ENCODE measurements at places on chromosomes 4 and X.

- DNase-seq = no peak
Observed at GRCh38 chrX:148620023-148620422, 119.6 kb downstream of the AFF2 start.

DNA sequence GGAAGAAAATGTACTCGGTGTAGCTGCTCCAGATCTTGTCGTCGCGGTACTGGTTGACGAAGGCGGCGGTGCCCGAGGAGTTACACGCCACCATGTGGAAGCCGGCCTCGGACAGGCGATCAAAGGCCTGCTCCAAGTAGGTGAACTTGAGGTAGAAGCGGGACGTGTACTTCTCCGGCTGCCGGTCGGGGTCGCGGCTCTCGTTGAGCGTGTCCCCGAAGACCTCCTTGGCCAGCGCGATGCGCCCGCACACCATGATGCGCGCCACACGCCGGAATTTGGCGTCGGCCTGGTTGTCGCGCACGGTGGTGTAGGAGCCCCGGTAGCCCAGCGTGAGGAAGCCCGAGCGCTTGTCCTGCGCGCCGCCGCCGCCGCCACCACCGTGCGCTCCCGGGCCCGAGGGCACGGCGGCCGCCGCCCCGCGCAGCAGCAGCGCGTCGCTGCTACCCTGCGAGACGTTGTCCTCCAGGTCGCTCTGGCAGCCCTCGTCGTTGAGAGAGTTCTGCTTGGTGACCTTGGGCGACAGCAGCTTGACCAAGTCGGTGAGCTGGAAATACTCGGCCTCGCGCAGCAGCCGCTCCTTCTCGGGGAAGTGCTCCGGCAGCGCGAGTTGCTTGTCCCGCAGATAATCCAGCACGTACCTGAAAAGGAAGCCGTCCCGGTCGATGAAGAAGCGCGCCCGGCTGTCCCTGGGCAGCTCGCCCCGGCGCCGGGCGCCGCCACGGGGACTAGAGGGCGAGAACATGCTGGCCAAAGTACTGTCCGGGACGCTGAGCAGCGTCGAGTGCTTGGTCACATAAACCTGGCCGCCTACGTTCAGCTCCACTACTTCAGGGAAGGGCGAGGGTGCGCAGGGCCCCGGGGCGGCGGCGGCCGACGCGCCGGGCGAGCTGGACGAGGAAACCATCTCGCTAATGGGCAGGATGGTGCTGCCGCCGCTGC is 775 bp downstream of the KCTD8 start:
- DNase-seq = no peak

- DNase-seq = no peak
Observed at GRCh38 chrX:6002056-6002455, 226.6 kb downstream of the NLGN4X start.

DNA sequence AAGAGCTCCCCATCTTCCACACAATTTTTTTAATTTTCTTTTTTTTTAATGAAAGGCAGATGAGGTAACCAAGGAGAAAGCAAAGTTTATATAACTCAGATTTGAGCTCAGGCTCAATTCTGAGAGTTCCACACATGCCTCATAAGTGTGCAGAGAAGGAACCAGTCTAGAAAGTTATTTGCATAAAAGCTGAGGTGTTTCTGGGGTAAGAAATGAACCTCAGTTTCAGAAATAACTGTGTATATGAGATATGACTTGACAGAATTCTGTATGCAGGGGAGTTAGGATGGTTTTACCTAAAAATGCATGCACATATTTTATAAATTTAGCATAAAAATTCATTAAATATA is 51.3 kb downstream of the DTHD1 start:
- no peak for DNase-seq

GRCh38 chr4:17324386-17324830 is 187.5 kb downstream of the QDPR start:
- no peak for DNase-seq

DNA sequence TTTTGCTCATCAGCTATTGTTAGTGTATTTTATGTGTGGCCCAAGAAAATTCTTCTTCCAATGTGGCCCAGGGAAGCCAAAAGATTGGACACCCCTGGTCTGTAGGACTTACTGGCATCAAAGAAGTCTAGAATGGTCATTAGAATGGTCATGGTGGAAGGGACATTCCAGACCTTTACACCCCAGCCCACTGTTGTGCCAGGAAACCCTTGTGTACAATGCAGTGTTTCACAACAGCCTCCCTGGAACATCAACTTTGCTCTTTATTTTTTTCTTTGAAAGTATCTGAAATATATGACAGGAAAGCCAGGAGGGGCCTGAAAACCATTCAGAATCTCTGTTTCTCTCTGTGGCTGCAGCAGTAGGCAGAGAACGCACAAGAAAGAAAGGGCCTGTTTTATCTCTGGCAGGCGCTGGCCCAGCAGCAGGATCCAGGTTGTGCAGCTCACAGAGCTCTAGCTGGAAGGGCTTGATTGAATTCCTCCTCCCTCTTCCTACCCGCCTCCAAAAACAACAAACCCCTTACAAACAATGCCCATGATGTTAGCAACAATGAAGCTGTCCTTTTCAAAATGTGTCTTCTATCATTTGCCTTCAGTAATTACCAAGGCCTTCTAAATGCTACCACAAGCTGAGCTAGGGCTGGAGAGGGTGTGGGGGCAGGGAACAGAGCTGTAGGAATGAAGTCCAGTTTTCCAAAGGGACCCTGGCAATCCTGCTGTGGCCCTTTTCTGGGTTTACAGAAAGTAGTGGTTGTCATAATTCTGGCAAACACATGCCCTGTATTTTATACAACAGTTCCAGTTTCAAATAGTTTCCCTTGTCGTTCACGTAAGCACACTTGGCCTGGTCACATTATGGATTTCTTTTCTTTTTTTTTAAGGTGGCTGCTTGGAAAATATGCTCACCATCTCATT is 32.3 kb upstream of the TFDP3 start:
- DNase-seq = no peak

GRCh38 chr4:29717287-29718057 is 1002.7 kb upstream of the PCDH7 start:
- no peak for DNase-seq

DNA sequence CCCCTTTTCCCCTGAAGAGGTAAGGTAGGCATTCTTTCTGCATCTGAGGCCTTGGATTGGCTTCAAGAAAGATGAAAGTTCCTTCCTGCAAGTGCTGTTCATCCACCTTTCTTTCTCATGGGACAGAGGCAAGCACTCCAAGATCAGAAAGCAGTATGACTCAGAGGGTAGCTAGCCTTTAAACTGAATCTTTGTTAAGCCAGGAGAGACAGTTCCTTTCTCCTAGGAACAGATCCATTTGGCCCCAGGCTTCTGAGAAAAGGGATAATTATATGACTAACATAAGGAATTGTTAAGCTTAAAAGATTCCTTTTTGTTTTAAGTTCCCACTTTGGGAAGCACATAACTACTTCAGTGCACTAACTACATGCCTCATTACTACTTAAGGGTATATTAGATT is 192.0 kb downstream of the PPP3CA start:
- no peak for DNase-seq

- no peak for DNase-seq
Observed at GRCh38 chr4:31007858-31008257, 287.7 kb downstream of the PCDH7 start.

- DNase-seq = no peak
Observed at GRCh38 chr4:144902614-144903013, 195.4 kb downstream of the ANAPC10 start.

DNA sequence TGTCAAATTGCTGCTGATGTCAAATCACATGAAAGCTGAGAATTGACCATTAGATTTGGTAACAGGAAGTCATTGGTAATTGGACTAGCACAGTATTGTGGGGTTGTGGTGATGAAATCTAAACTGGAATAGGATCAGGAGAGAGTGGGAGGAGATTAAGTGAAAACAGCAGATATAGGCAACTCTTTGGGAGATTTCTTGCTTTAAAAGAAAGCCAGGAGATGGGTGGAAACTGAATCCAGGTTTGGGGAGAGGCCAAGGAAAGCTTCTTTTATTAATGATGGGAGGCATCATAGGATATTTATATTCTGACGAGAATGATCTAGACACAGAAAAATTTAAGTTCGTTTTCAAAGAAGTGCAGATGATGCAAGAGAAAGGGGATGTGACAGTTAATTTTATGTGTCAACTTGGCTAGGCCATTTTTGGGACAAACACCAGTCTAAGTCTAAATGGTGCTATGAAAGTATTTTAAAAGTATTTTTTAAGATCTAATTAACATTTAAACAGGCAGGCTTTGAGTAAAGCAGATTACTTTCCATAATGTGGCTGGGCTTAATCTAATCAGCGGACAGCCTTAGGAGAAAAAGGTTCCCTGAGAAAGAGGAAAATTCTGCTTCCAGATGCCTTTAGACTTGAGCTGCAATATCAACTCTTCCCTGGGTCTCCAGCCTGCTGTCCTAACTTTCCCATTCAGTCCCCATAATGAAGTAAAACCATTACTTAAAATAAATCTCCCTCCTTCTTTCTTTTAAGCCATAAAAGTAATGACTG is 24.7 kb downstream of the SEC24D start:
- DNase-seq = no peak

DNA sequence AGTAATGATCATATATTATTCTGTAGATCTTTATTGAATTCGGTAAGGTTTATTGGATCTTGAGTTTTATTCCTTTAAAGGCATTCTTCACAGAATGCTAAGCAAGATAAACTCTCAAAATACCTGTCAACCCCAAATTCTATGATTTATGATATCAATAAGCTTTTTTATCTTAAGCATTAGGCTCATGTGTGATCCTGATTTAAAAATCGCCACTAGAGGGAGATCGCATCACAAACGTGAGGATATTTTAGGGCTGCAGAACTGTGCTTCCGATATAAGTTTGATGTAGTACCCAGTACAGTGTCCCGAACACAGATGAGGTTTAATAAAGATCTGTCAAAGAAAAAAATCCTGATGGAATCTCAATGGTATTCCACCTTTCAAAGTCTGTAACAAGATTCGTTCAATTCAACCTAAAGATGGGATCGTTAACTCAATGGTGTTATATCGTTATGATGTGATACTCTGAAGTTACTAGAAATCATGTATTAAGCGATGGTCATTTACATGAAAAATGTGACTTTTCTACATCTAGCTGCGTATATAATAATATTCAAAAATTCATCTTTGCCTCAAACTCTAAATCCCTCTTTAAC is 169.0 kb downstream of the CORIN start:
- no peak for DNase-seq

DNA sequence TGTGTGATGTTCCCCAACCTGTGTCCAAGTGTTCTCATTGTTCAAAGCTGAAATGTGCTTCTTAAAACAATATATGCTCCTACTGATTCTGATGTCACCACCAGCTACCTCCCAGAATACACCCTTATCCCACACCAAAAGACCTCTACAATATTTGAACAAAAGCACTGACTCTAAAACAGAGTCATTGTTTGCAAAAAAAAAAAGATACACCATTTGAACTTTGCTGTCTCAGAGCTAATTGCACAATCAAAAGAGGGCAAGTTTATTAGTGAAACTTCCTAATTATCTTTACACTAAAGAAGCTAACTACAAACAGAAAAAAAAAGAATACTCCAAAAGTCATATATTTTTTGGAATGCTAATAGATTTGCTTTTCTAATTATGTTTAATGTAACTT is 34.1 kb upstream of the INTU start:
- DNase-seq = no peak

DNA sequence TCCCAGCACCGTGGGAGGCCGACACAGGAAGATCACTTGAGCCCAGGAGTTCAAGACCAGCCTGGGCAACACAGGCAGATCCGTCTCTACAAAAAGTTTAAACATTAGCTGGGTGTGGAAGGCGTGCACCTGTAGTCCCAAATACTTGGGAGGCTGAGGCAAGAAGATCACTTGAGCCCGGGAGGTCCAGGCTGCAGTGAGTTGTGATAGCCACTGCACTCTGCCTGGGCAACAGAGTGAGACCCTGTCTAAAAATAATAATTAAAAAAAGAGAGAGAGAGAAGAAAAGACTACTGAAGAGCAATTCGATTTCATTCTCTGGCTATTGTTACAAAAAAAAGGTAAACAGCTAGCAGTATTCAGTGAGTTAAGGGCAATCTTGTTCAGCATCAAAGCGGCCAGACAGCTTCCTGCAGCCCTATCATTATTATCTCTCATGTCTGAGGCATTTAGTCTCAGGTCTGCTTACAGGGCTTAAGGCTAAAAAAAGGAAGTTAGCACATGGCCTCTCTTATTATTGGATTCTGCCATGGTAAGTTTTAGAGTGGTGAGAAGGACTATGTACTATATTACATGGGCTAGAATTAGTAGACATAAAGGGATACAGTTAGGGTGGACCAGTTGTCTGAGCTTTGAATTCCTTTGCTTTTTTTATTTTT is 37.9 kb downstream of the ARHGEF6 start:
- no peak for DNase-seq

DNA sequence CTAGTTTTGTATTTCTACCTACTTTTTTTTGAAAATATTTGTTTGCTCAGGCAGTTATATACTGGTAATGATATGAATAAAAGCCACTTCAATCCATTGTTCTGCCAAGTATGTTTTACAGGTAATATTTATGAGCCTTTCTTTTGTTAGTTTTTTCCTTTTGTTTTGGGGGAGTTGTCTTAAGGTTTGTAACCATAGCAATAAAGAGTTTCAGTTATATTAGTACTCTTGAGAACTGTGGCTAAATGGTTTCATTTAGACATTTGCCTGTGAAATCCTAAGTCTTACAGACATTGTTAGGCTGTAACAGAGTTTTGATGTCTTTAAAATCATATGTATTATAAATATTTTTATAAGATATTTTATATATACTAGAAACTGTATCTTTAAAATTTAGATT is 150.1 kb downstream of the DIPK2B start:
- DNase-seq = no peak

GRCh38 chr4:9825049-9825448 is 43.6 kb downstream of the DRD5 start:
- no peak for DNase-seq

- no peak for DNase-seq
Observed at GRCh38 chr4:2898001-2898400, 54.4 kb downstream of the ADD1 start.

DNA sequence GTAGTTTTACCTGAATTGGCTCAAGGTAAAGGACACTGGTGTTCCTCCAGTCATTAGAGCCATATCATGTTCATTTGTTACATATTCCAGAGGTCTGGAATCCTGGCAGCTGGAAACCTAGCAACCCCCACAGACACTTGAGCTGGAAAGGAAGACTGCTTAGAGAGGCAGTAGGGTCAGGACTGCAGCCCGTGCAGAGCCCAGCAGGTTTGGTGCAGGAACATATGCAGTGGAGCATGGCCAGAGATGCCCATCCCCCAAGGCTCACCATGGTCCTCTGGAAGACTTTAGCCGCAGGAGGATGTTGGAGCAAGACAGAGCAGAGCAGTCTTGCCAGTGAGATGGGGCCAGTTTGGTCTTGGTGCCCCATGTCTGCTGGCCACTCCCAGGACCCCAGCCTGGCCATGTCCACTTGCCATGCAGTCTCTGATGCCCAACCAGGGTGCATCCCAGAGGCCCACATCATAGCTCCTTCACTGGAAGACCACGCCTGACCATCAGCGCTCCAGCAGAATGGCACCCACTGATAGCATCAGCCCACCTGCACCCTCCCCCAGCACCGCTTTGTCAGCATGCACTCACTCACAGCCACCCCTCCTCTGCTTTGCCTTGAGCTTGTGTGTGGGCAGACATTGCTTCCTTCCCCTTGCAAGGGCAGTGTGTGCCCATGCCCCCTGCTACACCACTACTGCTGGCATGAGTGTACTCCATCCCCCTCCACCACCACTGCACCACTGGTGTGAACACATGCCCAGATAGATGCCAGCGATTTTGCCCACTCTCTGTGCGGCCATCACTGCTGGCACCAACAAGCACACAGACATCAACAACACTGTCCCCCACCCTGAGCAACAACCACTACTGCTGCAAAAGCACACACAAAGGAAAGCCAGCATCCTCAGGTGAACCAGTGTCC is 190.3 kb upstream of the SPOCK3 start:
- no peak for DNase-seq

Measured in cerebellar nuclear complex (tissue), 1 donor.